Epithelial cell of proximal tubule (primary cell): ENCODE measurements at places on chromosomes 1 and 21. TPM values are rescaled to one million over a fixed set of nuclear protein-coding genes. Genes with fewer than 3 reads are reported as not detected.
A peak's percentile ranks its signal among the peaks of the same experiment; 100 is the strongest.

DNA sequence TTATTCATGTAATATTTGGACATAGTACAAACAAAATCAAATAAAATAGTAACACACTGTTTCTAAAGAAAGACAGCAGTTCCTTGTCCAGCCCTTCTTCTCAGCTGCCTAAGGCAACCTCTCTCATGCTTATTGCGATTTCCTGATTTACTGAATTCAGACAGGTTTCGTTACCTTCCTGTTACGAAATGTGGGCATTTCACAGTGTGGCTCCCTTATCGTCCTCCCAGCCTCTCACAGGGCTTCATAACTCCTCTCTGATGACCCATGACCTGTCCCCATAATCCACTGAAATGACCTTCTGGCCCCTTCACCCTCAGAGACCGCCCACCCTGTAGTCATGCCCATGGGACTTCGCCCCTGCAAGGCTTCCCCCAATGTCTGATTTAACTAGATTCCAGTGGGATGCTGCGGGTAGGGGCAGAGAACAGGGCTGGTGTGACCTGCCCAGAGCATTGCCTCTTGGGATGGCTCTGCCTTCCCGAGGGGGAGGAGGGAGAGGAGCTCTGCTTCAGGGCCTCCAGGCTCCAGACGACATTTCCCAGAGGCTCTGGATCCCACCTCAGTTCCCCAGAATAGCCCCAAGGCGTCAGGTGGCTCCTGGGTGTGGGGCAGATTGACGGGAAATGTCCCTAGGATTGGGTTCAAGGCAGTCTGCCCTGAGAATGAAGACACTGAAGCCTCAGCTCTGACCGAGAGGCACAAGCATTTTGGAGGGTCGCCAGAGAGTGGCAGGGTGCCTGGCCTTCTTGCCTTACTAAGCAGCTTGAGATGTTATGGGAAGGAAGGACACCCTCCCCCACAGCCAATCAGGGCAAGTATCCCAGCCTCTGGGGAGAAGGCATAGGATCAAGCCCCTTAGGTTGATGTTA is 20.6 kb downstream of the PADI2 start:
- DNase-seq: no peak

DNA sequence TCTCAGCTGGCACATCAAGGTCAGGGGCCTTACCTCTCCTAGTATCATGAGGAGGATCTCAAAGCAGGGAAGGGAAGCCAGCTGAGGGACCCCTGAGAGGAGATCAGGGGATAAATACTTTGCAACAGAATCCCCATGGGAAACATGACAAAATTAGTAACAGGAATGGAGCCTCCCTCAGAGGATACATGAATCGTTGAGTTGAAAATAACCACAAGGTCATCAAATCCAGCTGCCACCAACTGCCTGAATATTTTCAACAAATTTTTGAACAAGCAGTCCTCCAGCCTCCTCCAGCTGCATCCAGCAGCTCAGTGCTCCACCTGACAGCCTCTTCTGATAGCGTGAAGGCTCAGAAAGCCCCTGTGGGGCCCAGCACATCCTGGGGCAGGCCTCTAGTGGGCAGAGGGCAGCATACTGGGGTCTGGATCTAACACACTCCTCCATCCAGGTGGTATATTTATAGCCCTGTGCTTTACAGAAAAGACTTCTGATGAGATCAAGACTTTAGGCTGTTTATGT is 404.3 kb downstream of the NTNG1 start:
- no peak for DNase-seq

DNA sequence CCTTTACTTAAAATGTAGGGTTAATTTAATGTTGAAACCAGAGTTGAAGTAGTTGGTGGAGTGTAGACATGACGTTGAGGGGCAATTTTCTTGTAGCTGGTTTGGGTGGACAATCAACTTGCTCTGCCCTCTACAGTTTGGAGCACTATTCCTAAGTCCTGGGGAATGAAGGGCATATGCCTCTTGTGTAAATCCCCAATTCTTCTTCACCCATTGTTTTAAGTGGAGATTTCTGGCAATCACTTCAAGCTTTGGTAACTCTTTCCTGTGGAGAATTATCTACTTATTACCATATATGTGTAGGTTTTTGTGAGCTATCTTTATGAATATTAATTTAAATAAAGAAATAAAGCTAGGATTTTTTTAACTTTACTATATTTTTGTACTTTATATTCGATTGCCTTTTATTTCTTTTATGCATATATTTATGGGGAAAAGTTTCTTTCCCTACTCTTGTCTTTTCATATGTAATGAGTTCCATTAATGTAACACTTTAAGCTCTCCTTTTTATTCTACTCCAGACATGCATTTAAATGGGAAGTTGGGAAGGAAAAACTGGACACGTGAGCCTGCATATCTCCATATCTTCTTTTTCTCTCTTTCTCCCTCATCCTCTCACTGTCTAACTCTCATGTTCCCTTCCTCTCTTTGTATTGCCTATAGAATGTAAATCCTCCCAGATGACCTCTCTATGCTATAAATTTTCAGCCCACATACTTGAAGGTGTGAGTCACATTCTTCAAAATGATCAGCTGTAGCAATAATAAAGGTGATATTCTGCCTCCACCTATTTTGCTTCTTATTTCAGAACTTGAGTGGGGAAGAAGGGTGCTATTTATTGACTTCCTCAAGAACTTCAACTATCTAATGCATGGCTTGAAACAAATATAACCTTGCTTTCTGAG is 276.7 kb downstream of the PTPRC start:
- no peak for DNase-seq

DNA sequence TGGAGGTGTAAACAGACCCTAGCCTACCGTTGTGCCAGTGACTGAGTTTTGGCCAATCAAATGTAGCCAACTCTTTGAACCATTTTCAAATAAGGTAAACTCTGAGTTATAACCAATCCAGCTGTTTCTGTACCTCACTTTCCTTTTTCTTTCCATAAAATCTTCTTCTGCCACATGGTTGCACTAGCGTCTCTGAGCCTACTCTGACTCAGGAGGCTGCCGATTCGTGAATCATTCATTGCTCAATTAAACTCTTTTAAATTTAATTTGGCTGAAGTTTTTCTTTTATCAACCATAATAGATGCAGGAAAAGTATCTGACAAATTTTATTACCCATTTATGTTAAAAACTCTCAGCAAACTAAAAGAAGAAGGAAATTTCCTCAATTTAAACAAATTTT is 111.5 kb upstream of the LYPLAL1 start:
- DNase-seq: no peak

GRCh38 chr1:198849093-198849492 is 210.3 kb downstream of the PTPRC start:
- no peak for DNase-seq

- DNase-seq: no peak
These were observed 7.0 kb upstream of the GPR88 start for GRCh38 chr1:100530880-100531487.

DNA sequence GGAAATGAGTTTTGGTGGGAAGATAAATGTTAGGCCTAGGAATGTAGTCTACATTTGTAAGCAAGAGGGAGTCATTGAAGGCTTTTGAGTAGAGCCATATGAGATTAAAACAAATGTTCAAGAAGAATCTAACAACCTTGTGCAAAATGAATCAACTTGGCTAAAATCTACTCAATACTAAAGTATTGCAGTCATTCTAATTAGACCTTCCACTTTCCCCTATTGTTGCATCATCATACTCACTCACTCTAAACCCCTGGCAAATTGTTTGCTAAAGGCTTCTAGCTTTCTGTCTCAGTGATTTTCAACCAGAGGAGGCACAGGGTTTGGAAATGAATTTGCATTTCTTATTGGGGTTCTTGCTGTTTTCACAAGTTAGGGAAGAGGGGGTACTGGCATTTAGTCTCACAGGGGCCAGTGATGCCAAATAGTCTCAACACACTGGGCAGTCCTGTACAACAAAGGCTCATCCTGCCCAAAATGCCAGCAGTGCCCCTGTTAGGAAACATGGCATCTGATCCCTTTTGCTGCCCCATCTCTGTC is 85.3 kb downstream of the SEC16B start:
- peak; percentile 26 for DNase-seq

GRCh38 chr1:158356616-158357015 is 2.9 kb downstream of the CD1E start:
- no peak for DNase-seq

- DNase-seq: no peak
These were observed 1887.4 kb downstream of the NCAM2 start for GRCh38 chr21:22885614-22886013.

GRCh38 chr1:68339505-68339904 is 107.2 kb upstream of the WLS start:
- DNase-seq: no peak

DNA sequence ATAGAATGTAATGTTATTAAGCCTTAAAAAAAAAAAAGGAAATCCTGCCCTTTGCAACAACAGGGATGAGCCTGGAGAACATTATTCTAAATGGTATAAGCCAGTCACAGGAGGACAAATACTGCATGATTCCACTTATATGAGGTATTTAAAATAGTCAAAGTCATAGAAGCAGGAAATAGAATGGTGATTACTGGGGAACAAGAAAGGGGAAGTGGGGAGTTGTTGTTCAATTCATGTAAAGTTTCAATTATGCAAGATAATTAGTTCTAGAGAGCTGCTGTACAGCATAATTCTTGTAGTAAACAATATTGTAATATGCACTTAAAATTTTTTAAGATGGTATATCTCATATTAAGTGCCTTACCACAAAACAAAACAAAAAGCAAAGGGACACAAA is 13.2 kb downstream of the FCER1A start:
- no peak for DNase-seq

GRCh38 chr1:40855513-40855912 is 6.7 kb downstream of the CITED4 start:
- DNase-seq: no peak

DNA sequence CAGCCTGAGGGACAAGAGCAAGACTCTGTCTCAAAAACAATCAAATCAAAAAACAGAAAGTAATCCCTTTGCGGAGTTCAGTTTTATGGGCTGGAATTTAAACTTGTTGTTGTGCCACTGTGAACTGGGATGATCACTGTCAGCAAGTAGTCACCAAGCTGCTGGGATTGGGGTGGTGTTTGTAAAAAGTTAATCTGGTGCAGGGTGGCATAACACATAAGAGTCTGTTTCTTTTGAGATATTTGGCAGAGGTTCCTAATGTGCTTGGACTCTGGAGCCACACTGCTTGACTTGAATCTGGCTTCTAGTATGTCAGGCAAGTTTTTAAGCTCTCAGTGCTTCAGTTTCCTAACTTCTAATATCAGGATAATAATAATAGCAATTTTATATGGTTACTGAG is 6.6 kb downstream of the CLIC4 start:
- DNase-seq: no peak

DNA sequence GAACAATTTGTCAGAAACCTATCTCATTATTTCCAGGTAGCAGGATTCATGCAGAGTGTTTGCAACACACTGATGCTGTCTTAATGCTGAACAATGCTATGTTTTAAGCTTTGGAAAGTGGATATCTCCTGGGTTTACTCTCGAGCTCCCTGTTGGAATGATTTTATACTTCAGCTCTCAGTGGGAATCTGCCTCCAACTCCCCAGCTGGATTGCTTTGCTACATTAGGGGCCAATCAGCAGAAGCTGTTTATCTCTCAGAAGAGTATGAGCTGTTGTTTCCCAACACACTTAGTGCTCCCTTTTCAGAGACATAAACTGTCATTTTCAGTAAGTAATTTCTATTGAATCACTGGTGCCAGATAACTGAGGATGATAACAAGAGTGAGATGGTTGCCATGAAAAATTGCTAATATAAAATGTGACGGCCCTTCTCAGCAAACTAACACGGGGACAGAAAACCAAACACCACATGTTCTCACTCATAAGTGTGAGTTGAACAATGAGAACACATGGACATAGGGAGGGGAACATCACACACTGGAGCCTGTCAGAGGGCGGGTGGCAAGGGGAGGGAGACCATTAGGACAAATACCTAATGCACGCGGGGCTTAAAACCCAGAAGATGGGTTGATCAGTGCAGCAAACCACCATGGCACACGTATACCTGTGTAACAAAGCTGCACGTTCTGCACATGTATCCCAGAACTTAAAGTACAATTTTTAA is 265.9 kb upstream of the RUNX1 start:
- DNase-seq: no peak

GRCh38 chr1:78155121-78155520 is 109.4 kb downstream of the GIPC2 start:
- no peak for DNase-seq

DNA sequence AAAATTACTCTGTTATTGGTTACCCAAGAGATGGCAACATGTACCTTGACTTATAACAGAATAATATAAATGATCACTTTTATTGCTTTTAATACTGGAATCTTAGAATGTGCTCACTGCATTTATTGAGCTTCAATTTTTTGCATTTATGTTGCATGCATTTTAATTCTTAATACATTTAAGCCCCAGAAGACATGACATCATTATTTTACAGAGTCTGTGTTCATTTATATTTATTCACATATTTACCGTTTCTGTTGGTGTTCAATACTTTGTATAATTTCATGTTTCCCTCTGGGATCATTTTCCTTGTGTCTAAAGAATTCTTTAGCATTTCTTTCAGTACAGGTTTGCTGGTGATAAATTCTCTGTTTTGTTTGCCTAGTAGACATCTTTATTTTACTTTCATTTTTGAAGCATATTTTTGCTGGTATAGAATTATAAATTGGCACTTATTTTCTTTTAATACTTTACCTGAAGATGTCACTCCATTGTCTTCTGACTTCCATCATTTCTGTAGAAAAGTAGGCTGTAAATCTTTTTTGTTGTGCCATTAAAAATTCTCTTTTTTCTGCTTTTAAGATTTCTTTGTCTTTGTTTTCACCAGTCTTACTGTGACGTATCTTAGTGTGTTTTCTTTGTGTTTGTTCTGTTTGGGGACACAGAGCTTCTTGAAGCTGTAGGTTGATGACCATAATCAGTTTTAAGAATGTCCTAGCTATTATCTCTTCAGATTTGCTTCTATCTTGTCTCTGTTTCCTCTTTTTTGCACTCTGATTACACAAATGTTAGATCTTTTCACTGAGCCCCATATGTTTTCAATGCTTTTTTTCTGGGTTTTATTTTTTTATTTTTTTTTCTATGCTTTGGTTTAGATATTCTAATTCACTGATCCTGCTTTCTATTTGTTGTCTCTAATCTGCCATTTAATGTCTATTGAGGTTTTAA is 26.9 kb downstream of the DISP3 start:
- no peak for DNase-seq

- no peak for DNase-seq
These were observed 14.3 kb downstream of the MRAP start for GRCh38 chr21:32312976-32313375.

Gene TCHH
- under 0.01 TPM in 1 of 2 replicates, not detected in the other for total RNA-seq

Gene KRTAP7-1
- not detected in 2 replicates for total RNA-seq

Gene LCE1F
- not detected in 2 replicates for total RNA-seq

Gene RGS16
- total RNA-seq: 0.36 and 0.81 TPM in 2 replicates

Gene ST6GALNAC5
- 1.3 and 1.4 TPM in 2 replicates for total RNA-seq

Gene MNDA
- total RNA-seq: not detected in 2 replicates

Gene SPRR1A
- total RNA-seq: not detected in 2 replicates

Gene GJA4
- not detected in 2 replicates for total RNA-seq

Gene CHRM3
- 0.06 and 0.07 TPM in 2 replicates for total RNA-seq

Gene GGPS1
- 17.1 and 26.3 TPM in 2 replicates for total RNA-seq

Gene TPTE
- not detected in 2 replicates for total RNA-seq

Gene AMY1B
- total RNA-seq: not detected in 2 replicates

Gene MIGA1
- 7.9 and 8.9 TPM in 2 replicates for total RNA-seq

Gene CSDE1
- total RNA-seq: 294 and 312 TPM in 2 replicates

Gene PTCH2
- under 0.01 TPM in 1 of 2 replicates, not detected in the other for total RNA-seq

Gene BTG3
- total RNA-seq: 75.0 and 101 TPM in 2 replicates

Gene KCNT2
- total RNA-seq: 0.80 and 1.7 TPM in 2 replicates
